Myometrial cell (primary cell): ENCODE measurements at places on chromosomes 5 and 9. TPM values are rescaled to one million over a fixed set of nuclear protein-coding genes. Genes with fewer than 3 reads are reported as not detected.

The STKLD1 gene
- total RNA-seq: 0.18 and 1.7 TPM in 2 replicates

The NR2F1 gene
- total RNA-seq: 92.0 and 98.6 TPM in 2 replicates

The CDC20B gene
- not detected in 2 replicates for total RNA-seq

The ZFP2 gene
- 0.18 and 0.58 TPM in 2 replicates for total RNA-seq

The IFNA13 gene
- total RNA-seq: not detected in 2 replicates

The NPR3 gene
- 0.58 and 4.6 TPM in 2 replicates for total RNA-seq

The ANKRD55 gene
- total RNA-seq: not detected in 2 replicates

The F2RL2 gene
- total RNA-seq: 0.58 and 1.8 TPM in 2 replicates

The LRRC70 gene
- under 0.01 TPM in 1 of 2 replicates, not detected in the other for total RNA-seq
